ENCODE measurements at places on chromosomes 11 and 22.
A peak's percentile ranks its signal among the peaks of the same experiment; 100 is the strongest.

GRCh38 chr11:116840224-116840745 is 2.9 kb upstream of the APOA1 start:
- DNase-seq: no peak

DNA sequence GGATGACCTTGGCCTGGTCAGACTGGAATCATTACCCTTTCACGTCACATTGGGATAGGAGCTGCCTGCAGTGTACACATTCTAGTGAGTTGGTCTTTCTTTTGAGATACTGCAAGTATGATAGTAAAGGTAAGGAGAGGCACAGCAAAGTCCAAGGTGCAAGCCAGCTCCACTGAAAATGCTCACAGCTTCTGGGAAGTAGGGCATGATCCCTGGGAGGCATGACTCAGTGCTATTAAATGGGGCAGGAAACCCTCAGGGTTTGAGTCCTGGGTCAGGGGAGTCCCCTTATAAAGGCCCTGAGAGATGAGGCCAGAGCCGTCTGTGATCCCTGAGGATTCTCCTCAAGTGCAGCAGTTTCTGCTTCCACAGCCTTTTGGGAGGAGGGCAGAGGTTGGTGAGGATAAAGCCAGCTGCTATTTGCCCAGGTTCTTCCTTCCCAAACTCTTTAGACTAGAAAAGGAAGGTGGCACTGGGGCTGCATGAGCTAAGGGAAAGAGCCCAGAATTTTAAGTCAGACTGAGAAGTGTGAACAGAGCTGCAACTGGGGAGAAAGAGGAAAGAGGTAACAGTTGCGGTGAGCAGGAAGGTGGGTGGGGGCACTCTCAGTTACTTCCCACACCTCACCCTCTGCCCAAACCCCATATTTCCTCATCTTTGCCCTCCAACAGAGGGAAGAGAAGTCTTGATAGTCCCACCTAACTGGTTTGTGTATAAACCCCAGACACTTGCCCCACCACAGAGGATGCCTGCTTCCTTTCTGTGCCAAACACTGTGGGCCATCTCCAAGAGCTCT is 14.4 kb upstream of the OR52K1 start:
- DNase-seq: no peak

DNA sequence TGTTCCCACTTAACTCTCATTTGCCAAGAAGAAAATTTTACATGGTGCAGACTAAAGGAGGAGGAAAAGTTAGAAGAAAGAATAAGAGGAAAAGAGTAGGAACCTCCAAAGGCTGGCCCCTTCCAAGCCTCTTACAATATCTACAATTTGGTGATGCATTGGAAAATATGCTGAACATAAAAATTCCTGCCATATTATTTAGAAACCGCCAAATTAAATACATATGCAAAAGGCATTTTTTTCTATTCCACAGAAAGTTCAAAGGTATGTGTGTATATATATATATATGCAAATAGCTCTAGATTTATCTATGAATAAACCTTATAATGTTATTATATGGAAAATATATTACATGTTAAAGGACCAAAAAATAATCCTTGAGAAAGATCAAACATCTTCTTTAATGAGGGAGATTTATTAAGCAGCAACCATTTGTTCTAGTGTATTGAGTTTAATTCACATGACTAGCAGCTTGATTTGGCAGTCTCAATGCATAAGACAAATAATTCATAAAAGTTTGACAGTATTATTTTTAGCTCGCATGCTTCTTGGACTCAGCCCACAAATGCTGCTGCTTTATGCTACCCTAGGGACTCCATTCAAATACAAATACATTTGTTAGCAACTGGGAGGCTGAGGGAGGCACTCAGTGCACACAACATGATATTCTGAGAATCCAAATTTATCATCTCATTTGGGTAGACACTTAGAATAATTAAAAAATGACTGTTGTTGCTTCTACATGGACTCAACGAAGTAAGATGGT is 184.9 kb downstream of the SBF2 start:
- DNase-seq: no peak

DNA sequence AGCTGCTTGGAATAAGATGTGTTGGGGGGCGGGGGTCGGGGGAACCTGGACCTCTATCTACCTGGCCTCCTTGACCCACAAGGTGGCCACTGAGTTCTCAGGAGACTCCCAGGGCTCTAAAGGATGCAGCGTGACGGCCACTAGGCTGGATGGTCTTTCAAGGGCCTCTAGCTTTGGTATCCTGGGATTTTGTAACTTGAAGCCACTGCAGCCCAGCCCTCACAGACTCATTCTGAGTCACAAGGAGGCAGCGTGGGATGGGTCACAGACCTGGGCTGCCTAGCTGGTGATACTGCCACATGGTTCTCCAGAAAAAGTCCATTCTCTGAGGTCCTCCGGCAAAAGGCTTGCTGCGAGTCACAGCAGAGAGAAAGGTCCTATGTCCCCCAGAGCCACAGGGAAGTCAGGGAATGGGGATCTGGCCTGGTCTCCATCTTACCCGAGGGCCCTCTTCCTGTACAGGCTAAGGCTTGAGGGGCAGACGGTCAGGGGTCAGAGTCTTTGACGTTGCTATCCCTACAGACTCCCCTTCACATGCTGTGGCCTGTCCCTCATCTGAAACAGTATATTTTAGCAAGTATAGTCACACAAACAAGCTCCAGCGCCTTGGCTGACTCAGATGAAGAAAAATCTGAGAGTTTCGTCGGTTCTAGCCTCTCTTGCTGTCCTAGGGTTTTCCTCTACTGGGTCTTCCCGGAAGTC is 52.4 kb downstream of the KCNC1 start:
- DNase-seq: no peak

DNA sequence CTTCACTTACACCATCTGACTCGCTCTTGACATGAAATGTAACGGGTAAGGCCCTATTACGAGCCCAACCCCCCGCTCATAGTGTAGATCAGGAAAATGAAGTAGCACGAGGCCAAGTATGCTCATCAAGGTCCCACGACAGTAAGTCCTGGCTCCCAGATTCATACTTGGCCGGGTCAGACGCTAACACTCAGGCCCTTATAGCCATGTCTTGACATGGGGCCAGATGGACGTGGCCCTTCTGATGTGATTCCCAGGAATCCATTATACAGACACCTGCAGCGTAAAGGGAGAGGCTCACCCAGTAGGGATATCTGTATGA is 175.1 kb downstream of the CEP164 start:
- DNase-seq: no peak

DNA sequence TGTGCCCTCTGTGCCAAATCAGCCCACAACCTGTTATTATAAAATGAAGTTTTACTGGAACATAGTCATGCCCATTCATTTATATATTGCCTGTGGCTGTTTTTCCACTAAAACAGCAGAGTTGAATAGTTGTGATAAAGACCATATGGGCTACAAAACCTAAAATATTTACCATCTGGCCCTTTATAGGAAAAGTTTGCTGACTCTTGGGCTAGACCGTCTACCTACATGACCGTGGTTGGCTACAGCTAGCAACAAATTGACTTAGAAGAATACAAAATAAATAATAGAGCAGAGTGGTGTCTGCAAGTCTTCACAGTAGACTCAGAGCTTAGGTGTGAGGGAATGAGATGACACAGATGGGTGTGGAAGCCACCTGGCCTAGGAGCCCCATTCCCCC is 11.2 kb upstream of the IL18BP start:
- no peak for DNase-seq

DNA sequence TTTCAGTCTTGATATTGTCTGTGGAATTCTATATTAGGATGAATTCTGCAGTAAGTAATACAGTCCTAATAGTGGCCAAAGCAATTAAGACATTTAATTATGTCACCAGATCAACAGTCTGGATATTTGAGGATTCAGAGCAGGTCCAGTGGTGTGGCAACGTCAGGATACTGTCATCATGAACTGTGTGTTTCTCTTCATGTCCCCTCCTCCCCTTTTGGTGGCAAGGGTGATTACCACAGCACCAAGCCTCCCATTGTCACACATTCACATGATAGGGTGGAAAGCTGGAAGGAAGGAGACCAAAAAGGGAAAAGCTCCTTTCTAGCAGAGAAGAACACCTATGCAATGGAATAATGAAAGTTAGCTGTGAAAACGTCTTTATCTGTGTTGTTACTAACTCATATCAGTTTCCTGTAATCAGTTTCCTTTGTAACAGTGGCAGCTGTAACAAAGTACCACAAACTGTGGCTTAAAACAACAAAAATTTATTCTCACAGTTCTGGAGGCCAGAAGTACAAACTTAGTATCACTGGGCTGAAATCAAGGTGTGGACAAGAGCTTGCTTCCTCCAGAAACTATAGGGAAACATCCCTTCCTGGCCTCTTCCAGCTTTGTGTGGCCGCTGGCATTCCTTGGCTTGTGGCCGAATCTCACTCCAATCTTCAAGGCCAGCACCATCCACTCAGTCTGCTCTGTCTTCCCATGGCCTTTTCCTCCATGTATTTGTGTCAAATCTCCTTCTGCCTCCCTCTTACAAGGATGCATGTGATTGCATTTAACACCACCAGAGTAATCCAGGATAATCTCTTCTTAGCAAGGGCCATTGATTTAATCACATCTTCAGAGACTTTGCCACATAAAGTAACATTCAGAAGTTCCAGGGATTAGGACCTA is 6.5 kb upstream of the RBM14 start:
- no peak for DNase-seq

DNA sequence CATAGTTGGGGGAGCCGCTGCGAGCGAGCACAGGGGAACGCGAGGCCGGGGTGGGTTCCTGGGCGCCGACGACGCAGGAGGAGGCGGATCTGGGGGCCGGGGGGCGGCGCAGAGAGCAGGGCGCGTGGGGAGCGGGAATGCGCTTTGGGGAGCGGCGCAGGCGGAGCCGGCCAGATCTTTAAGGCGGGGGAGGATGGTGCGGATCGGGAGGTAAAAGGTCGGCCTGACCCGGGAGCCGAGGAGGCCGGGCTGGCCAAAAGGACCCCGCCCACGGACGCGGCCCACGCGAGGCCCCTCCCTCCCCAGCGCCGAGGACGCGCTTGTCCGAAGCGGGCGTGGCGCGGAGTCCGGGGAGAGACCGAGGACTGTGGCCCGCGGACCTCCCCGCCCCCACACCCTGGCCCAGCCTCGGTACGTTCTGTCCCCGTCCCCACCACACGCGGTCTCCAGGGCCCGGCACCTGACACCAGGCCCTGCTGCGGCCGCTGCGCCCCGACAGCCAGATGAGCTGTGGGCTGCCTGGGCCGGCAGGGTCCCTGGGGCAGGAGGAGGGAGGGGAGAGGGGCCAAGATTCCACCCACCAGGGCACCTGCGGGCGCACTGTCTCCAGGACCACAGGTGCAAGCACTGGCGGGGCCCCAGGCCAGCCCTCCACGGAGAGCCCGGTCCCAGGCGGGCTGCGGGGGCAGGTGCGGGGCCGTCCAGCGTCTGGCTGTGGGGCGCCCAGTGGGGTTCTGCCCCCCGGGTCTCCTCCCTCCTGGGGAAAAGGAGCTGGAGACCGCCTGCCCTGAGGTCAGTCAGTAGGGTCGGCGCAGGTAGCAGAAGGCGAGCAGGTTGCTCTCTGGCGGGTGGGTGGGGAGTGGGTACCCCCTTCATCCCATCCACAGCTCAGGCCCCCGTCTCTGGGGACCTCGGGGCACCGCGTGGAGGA is 10.9 kb downstream of the PIM3 start:
- peak; percentile 60 for DNase-seq

DNA sequence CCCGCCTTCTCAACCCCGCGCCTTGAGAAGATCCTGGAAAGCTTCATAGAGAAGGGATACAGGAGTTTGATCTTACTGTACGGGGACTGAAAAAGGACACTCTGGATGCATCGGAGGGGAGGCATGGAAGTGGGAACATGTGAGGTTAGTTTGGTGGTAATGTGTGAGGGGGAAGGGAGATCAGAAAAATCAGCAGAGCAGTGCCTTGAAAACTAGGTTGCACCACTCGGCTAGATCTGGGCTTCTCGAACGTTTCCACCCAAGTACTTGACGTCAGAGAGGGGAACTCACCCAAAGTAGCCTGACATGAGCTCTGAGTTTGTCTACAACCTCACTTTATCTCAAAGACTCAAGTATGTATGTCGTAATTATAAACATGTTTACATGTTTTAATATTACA is 14.5 kb downstream of the USP35 start:
- peak; percentile 22 for DNase-seq

DNA sequence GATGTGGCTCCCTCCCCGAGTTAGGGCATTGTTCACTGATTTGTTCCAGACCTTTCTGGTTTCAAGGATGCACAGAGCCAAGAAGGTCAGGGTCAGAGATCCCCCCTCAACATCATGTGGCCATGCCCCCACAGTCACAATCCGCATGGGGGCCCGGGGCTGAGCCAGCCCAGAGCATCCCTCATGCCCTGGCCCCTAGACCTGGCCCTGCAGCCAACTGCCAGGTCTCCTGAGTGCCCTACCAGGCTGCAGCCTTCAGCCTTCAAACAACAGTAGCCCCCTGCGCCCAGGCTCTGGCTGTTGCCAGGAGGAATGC is 142.4 kb downstream of the CRYBB2 start:
- DNase-seq: no peak

DNA sequence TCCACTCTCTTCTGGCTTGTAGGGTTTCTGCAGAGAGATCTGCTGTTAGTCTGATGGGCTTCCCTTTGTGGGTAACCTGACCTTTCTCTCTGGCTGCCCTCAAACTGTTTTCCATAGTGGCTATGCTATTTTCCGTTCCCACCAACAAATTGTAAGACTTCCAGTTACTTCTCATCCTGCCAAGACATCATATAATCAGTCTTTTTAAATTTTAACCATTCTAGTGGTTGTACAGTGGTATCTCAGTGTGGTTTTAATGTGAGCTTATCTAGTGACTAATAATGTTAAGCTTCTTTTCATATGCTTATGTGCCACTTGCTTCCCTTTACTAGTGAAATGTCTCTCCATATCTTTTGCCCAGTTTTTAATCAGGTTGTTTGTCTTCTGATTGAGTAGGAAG is 13.6 kb upstream of the TRIM29 start:
- DNase-seq: no peak

DNA sequence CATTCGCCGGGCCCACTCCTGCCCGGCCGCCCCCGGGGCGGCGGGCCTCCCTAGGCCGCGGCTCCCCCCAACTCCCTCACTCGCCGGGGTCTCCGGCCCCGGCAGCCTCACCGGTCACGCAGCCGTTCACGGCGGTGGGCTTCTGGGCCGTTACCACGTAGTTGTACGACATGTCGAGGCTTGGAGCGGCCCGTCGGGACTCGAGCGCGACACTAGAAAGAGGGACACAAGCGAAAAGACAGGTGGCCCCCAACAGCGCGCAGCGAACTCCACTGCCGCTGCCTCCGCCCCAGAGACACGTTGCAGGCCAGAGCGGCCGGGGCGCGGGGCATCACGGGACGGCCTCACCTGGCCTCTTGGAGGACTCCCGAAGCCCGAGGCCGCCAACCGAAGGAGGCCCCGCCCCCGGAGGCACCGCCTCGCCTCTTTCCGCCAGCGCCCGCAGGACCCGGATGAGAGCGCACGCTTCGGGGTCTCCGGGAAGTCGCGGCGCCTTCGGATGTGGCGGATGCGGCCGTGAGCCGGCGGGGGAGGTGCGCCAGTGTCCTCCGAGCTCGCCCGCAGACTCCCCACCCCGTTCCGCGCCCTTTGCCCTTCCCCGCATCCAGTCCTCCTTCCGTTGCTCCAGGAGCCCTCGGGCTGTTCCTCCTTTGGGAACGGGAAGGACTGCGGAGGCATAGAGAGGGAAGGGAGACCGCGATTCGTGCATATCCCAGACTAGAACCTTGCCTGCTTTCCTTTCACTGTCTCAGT is at the start of the genes DDB1 and TKFC:
Gene DDB1 (minus strand): TSS at position 309 of the 753 bp plus-strand sequence. CDS start 137 bp downstream, at position 172.
Gene TKFC (plus strand): TSS at position 432 of the 753 bp plus-strand sequence. CDS start 1,501 bp downstream, outside the sequence.
- DNase-seq: peak; percentile 96
